ENCODE measurements at places on chromosomes 3 and 15. TPM values are rescaled to one million over a fixed set of nuclear protein-coding genes. Genes with fewer than 3 reads are reported as not detected.

Gene CACNA2D2
- 0.03 TPM for total RNA-seq

Gene PLA2G4F
- total RNA-seq: not detected

Gene ABHD6
- total RNA-seq: 8.9 TPM

Gene CLDN1
- 151 TPM for total RNA-seq

Gene UMPS
- 49.3 TPM for total RNA-seq

Gene TPM1
- total RNA-seq: 681 TPM

Gene RHOV
- 0.23 TPM for total RNA-seq

Gene THRB
- 2.8 TPM for total RNA-seq

Gene IL17RE
- not detected for total RNA-seq

Gene HIGD2B
- total RNA-seq: not detected

Gene SERPINI2
- not detected for total RNA-seq

Gene HHLA2
- total RNA-seq: not detected

Gene SHC4
- not detected for total RNA-seq

Gene IRAK2
- total RNA-seq: 8.3 TPM

Gene GHSR
- total RNA-seq: not detected

Gene EPHA6
- not detected for total RNA-seq

Gene CCDC191
- 0.14 TPM for total RNA-seq

Gene GATM
- 22.0 TPM for total RNA-seq

Gene ARF4
- total RNA-seq: 148 TPM

Gene EIF2B5
- total RNA-seq: 43.1 TPM

Gene ZKSCAN7
- 17.5 TPM for total RNA-seq

Gene REC114
- total RNA-seq: not detected

Gene PLCL2
- 1.1 TPM for total RNA-seq

Gene DLG1
- total RNA-seq: 17.4 TPM

Gene C3orf38
- total RNA-seq: 10.7 TPM

Gene FSIP1
- not detected for total RNA-seq

Gene FRMD5
- 0.51 TPM for total RNA-seq

Gene NMNAT3
- total RNA-seq: 73.6 TPM

Gene MST1
- total RNA-seq: 1.7 TPM

Gene LSMEM2
- total RNA-seq: not detected

Gene WDR93
- 1.5 TPM for total RNA-seq

Gene PPM1L
- 0.06 TPM for total RNA-seq

Gene GOLGA6B
- total RNA-seq: not detected

Gene RBP2
- total RNA-seq: not detected

Gene SEMA3F
- 36.1 TPM for total RNA-seq

Gene KLHL25
- total RNA-seq: 2.7 TPM

Gene P2RY14
- not detected for total RNA-seq

Gene IQCF5
- not detected for total RNA-seq

Gene TEX9
- total RNA-seq: 14.6 TPM

Gene CHRNB4
- total RNA-seq: not detected

Gene PCYT1A
- total RNA-seq: 43.5 TPM

Gene BMF
- total RNA-seq: 0.23 TPM

Gene HTR3E
- total RNA-seq: not detected

Gene IL12A
- 3.9 TPM for total RNA-seq

Gene GRM2
- not detected for total RNA-seq

Gene PCSK6
- total RNA-seq: 9.4 TPM

Gene SI
- not detected for total RNA-seq

Gene GPR171
- not detected for total RNA-seq

Gene SPESP1
- total RNA-seq: not detected

Gene SH3GL3
- not detected for total RNA-seq

Gene NPAP1
- not detected for total RNA-seq

Gene SPINK8
- total RNA-seq: not detected

Gene ARHGEF26
- 0.88 TPM for total RNA-seq

Gene KNG1
- total RNA-seq: not detected

Gene KCNMB3
- 2.3 TPM for total RNA-seq

Gene TMCO5A
- total RNA-seq: not detected

Gene ZBTB47
- total RNA-seq: 2.6 TPM

Gene CKMT1B
- total RNA-seq: not detected

Measured in Caki2 (cell line).